ENCODE measurements at places on chromosomes 5 and 9.

GRCh38 chr5:39057734-39058133 lies 16.5 kb downstream of the RICTOR start:
- DNase-seq = no peak

GRCh38 chr5:122615146-122615545 lies 159.7 kb upstream of the SNX2 start:
- DNase-seq = no peak

- DNase-seq = no peak
These were observed 27.3 kb upstream of the STC2 start for GRCh38 chr5:173355561-173355960.

GRCh38 chr5:147997486-147997885 lies 66.3 kb upstream of the SPINK5 start:
- no peak for DNase-seq

DNA sequence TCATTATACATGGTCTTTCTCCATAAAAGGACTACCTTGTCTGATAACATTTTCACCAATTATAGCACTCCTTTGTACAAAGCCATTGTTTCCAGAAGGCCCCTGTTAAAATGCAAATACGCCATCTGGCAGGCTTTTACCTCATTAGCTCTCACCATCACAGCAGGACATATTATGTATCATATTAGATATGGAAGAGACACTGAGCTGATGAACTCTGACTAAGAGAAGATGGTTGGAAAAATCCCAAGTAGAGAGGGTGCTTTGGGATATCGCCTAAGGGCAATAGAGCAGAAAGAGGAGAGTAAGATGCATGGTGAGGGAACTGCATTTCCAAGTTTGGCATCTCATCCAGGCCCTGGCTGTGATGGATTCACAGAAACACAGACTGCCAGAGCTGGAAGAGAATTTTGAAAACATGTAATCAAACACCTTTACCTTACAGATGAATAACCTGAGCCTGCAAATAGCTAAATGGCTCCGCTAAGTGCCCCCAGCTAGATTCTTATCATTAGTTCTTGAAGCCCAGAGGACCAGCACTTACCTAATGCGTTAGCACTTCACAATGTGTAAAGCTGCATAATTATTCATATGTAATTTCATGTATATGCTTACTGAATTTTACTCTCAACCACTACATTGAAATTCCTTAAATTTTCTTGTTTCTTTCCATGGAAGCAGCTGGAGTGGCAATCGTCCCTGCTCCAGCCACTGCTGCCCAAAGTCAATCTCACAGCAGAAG lies 393.6 kb upstream of the IZUMO3 start:
- no peak for DNase-seq

DNA sequence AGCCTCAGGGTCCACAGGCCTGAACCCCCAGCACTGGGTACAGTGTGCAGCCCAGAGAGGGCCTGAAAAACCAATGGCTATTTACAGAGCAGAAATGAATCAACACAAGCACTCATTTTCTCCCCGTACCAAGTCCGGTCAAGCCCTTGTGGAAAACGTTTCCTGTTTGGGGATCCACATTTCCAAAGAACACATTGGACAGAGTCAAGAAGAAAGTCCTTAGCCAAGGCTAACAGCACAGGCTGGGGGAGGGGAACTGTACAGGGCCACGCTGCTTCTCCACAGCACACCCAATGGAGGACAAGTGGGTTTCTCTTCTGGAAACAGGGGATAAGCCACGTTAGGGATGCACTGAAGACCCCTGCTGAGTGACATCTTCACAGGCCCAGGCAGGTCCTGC lies 62.3 kb downstream of the NSUN2 start:
- no peak for DNase-seq

Measured in activated T-cell treated with anti-CD3 and anti-CD28 coated beads for 24 hours (primary cell).